ENCODE measurements at places on chromosomes 5 and 9. TPM values are rescaled to one million over a fixed set of nuclear protein-coding genes. Genes with fewer than 3 reads are reported as not detected.
A peak's percentile ranks its signal among the peaks of the same experiment; 100 is the strongest.

Gene RALGPS1
- total RNA-seq = 7.3 TPM

GRCh38 chr5:157571357-157571827, 4.2 kb downstream of the ADAM19 start:
- peaks cover 12% of the 10 kb centered on the region for H3K4me1 ChIP-seq
- no peaks in the 10 kb centered on the region for H3K36me3 ChIP-seq
- H3K27me3 ChIP-seq = peaks cover 15% of the 10 kb centered on the region
- no peak overlapping the region for H3K4me3 ChIP-seq
- peak; percentile 24 for DNase-seq

Gene CCDC192
- total RNA-seq = not detected

DNA sequence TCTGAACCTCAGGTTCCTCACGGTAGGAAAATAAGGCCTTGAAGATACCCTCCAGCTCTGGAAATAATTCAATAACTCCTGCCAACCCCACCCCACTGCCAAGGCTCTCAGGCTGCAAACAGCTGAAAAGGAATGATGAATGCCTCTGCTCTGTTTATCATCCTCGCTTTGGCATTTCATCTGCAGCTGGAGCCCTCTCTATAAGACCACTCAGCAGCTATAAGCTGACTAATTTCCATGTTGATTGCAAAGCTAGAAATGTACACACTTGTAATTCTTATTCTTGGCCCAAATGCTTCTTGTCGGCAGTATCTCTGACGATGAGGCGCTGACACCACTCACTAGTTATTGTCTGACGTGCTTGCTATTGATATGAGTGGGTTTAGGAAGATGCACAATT, 408.4 kb upstream of the NMUR2 start:
- H3K36me3 ChIP-seq = no peaks in the 10 kb centered on the region
- H3K27me3 ChIP-seq = no peaks in the 10 kb centered on the region
- no peak for DNase-seq
- H3K4me3 ChIP-seq = no peak overlapping the region

DNA sequence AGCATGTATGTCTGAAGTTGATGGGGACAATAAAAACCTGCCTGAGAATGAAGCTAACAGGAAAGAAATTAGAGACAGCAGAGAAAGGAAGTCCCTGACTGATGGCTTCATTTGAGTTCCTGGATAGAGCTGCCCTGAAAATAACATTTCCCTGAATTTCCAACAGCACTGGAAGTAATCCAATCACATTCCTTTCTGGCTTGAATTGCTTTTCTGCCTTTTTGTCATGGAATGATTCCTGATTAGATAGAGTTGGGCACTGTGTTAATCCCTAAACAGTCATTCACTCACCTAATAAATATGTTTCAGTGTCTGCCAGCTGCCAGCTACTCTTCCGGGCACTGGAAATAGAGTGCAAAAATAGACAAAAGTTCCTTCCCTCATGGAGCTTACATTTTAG, 30.0 kb upstream of the SH3RF2 start:
- no peak overlapping the region for H3K4me3 ChIP-seq
- no peaks in the 10 kb centered on the region for H3K27me3 ChIP-seq
- DNase-seq = no peak
- H3K36me3 ChIP-seq = no peaks in the 10 kb centered on the region
- H3K4me1 ChIP-seq = no peaks in the 10 kb centered on the region

DNA sequence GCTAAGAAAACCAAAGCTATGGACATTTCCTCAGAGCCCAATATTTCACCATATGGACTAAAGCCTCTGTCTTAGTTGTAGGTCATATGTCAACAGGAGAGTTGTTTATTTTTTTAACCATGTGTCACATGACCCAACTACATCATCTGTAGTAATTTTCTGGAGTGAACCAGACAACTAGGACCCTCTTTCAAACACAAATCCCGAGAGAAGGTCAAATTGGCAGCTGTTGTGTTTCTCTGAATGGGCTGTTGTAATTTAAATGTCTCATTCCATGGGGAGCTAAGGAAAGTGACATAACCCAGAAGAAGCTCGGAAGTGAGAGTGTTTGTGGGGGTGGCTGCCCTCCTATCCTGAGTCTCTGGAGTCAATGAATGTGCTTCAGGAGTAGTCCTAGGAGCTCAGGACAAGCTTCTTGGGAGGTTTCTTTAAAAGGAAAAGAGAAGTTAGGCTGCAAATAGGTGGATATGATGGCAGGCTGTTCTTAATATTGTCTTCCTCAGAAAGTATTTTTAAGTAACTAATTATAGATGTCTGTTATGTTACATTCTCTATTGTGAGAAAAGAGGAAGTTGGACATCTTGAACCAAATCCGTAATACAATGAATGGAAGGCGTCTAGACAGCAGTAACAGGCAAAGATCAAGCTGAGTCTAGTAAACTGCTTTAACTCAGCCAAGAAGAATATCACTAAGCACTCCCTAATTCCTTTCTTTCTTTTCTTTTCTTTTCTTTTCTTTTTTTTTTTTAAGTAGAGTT, 50.1 kb downstream of the TMEM167A start:
- H3K27me3 ChIP-seq = no peaks in the 10 kb centered on the region
- DNase-seq = no peak
- no peak overlapping the region for H3K27ac ChIP-seq
- H3K4me3 ChIP-seq = no peak overlapping the region

DNA sequence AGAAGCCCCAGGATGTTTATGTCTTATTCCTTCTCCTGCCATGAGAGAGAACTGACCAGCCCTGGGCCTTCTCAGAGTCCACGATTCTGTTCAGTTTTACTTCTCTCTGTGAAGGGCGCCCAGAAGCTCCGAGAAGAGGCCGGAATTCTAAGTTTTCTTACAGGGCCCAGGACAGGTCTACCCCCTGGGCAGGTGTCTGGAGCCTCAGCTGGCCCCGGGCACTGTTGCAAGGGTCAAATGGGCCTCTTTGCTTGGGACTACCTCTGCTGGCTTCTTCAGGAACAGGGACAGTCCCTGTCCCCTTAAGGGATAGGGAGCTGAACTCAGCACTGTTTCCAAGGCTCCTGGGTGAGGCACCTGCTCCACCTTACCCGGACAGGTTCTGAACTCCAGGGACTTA, 55.0 kb downstream of the RASGEF1C start:
- DNase-seq = no peak
- no peak overlapping the region for H3K4me3 ChIP-seq
- peaks cover 11% of the 10 kb centered on the region for H3K27me3 ChIP-seq
- no peak overlapping the region for H3K27ac ChIP-seq

Gene SH3GL2
- total RNA-seq = not detected

Gene PHF24
- not detected for total RNA-seq

GRCh38 chr5:2021484-2022176, 138.9 kb upstream of the IRX4 start:
- no peak for DNase-seq
- no peaks in the 10 kb centered on the region for H3K4me1 ChIP-seq
- H3K36me3 ChIP-seq = no peaks in the 10 kb centered on the region
- H3K4me3 ChIP-seq = no peak overlapping the region

DNA sequence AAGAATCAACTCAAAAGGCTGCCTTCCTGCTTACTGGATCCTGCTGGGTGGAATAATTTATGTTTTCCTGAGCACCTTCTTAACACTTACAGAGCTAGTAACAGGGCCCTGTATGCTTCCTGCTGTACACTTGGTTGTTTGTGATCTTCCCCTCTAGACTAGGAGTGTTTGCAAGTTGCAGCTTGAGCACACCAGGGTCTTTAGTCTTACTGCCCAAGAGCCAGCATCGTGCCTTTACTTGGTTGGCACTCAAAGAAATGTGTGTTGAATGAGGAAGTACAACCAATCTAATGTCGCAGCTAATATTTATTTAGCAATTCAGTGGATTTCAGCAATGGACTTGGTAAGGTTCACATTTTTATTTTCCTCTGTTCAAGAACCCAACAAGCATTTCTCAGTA, 57.5 kb upstream of the HAND1 start:
- DNase-seq = no peak
- H3K4me1 ChIP-seq = no peaks in the 10 kb centered on the region
- H3K4me3 ChIP-seq = no peak overlapping the region
- H3K36me3 ChIP-seq = no peaks in the 10 kb centered on the region
- no peaks in the 10 kb centered on the region for H3K27me3 ChIP-seq

Data from T-cell (primary cell).